HT-29 (cell line): ENCODE measurements at places on chromosomes 6 and 20. TPM values are rescaled to one million over a fixed set of nuclear protein-coding genes. Genes with fewer than 3 reads are reported as not detected.

The MUC21 gene
- total RNA-seq, result not detected in 2 replicates

The TMEM74B gene
- total RNA-seq, result 8.8 and 8.9 TPM in 2 replicates

The PLAGL2 gene
- 6.9 and 7.9 TPM in 2 replicates for total RNA-seq

The BMP2 gene
- total RNA-seq, result 9.8 and 11.7 TPM in 2 replicates

The TBXT gene
- total RNA-seq, result not detected in 2 replicates

DNA sequence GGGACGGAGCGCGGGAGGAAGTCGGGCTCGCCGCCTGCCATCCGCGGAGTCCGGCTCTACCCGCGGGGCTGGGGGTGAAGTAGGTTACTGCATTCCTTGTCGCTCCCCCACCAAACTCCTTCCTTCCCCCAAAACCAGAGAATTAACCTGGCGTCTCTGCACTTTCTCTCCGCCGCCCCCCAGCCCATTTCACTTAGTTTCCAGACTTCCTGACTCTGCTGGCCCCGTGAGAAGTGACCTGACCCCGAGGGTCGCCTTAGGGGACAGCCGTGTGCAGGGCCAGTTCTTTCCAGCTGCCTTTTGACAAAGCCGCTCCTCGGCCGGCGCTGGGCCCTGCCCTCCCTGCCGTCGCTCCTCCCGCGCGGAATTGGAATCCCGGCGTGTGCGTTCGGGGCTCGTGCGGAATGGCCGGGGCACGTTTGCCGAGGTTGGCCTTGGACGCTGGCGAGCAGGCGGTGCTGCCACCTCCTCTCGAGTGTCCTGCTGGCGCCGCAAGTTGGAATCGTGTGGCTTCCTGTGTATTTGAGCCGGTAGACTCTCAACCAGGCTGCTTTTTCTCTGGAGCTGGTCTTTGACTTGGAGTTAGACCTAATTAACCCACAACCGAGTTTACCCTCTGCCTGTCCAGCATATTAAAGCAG is 650 bp downstream of the DCBLD1 start:
- DNase-seq, result peak; percentile 65

DNA sequence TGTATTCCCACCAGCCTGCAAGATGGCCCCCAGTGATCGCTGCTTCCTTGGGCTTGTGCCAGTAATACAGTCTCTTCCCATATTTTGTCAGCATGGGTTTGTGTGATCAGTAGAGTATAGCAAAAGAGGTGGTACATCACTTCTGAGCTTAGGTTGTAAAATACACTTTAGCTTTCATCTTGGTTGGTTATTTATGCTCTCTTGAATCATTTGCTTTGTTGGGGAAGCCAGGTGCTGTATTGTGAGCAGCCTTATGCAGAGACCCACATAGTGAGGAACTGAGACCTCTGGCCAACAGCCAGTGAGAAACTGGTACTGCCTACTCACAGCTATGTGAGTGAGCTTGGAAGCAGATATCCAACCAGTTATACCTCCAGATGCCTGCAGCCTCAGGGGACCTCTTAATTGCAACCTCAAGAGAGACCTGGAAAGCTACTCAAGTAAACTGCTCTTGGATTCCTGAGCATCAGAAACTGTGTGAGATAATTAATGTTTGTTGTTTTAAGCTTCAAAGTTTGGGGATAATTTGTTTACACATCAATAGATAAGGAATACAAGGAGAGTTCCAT is 229.3 kb downstream of the FARS2 start:
- no peak for DNase-seq

- no peak for DNase-seq
Observed at GRCh38 chr20:2745936-2746635, 53.5 kb downstream of the EBF4 start.

DNA sequence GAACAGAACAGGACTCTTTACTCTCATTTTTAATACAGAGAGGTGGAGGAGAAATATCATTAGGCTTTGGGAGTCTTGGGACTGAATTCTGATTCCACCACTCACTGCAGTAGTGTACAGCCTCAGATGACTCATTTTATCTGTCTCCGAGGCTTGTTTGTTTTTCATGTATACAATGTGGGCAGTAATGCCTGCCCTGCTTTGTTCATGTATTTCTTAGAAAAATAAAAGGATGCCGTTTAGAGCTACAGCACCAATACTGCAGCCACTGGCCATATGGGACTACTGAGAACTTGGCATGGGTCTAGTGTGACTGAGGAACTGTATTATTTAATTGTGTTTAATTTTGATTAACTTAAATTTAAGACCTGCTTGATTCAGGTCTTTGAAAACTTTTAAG is 41.2 kb upstream of the JAG1 start:
- peak; percentile 53 for DNase-seq

GRCh38 chr6:47438481-47439347 is 38.9 kb upstream of the CD2AP start:
- no peak for DNase-seq

- DNase-seq, result no peak
Observed at GRCh38 chr6:751765-752164, 58.8 kb upstream of the EXOC2 start.
